ENCODE measurements at places on chromosomes 3 and 15.

GRCh38 chr15:40906991-40907802 is 12.9 kb downstream of the VPS18 start:
- DNase-seq: peak; percentile 39

GRCh38 chr15:92586383-92586942 is 69.1 kb downstream of the FAM174B start:
- no peak for DNase-seq

DNA sequence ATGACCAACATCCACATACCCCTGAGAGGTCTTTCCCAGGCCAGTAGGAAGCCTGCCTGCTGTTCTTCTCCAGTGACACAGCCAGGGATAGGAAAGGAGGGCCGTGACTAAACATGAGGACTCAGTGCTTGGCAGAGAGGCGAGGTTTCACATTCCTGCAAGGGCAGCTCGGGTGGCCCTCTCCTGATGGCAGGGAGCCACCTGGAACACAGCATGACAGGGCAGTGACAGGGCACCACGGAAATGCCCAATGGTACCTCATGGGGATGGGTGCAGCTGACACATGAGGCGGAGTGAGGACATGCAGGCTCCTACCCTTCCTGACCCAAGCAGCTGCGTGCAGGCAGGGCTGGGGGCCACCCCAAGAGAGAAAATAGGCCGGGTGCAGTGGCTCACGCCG is 7.4 kb upstream of the TGM5 start:
- DNase-seq: peak; percentile 83

GRCh38 chr15:78061963-78062427 is 15.5 kb downstream of the TBC1D2B start:
- peak; percentile 25 for DNase-seq

GRCh38 chr3:135885885-135886284 is 79.6 kb upstream of the PPP2R3A start:
- no peak for DNase-seq

DNA sequence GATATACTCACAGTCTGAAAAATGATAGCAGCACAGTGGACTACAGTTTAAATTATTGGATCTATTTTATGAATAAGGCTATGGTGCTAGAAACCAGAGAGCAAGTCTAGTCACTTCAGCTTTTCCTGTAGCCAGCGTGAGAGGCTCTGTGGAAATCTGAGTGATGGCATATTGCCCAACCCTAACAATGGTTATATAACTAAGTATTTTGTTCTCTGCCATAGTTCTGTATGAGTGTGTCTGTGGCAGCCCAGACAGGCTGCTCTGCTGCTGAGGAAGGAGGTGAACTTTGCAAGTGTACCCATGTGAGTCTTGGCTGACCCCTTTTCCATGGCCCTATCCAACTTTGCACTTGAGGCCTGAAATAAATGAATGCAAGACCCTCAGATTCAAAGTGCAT is 105.7 kb downstream of the LRTM1 start:
- DNase-seq: peak; percentile 34

- DNase-seq: peak; percentile 58
Measured at GRCh38 chr3:8882171-8882593, 81.1 kb downstream of the RAD18 start.

DNA sequence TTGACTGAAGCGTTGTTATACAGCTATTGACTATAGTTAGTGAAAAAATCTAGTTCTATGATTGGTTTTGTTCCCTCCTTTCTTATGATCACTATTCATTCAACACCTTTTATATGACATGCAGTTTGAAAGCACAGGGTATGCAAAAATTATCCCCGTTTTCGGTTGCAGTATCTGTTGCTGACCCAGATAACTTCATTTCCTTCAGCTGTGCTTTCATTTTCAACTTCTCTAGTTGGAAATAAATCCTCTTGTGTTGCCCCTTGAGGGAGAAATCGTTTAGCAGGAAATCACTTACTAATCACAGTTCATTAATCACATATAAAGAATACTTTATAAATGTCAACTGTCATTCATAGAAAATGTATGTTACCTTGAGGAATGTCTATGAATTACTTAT is 55.1 kb downstream of the MBNL1 start:
- no peak for DNase-seq

GRCh38 chr15:85331655-85332285 is 48.6 kb upstream of the AKAP13 start:
- peak; percentile 61 for DNase-seq

DNA sequence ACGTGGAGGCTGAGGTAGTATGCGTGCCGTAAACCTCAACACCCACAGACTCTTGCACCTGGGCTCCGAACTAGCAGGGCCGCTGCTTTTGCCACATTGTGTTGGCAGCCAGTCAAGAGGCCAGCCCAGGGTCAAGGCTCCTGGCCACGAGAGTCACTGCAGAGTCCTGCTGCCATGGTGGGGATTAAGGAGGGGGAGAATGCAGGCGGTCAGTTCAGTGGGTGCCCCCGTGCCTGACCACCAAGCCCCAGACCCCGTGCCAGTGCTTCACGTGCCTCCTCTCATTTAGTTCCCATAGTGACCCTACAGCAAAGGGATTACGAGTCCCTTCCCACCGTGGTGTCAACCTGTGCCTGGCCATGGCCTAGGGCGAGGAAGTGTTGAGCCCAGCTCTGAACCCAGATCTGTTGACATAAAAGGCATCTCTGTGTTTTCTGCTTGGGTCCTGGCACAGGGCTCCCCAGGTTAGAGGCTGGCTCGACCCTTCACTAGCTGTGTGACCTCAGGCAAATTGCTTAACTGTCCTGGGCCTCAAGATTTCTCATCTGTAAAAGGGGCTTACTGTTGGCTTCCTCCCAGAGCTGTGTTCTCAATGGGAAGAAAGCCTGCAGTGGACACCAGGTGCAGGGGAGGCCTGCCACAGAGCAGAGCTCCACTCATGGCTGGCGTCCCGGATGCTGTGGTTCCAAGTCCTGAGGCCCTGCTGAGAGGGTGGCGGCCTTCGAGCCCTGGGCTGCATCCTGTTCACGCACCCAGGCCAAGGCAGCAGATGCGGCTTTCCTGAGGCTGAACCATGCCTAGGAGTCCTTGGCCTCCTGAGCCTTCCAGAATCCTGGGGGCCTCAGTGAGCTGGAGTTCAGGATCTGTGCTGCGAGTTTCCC is 32.8 kb downstream of the FBLN2 start:
- no peak for DNase-seq

DNA sequence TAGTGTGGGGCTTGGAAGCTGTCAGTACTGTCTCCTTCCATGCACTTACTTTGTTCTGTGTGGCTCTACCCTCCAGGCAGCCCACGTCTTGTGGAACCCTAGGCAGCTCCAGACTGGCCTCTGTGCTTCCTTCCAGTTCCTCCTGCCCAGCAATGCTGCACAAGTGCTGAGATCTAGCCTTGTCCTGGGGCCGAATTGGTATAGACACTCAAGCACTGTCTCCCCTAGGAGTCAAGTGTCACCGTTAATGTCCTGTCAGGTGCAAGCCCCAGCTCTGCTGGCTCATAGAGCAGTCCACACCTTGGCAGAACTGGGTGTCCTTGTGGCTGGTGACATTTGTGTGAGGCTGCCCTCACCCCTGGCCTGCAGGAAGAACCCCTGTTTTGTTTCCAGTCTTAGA is 130.1 kb downstream of the EEFSEC start:
- no peak for DNase-seq

- no peak for DNase-seq
Measured at GRCh38 chr15:75599401-75599800, 20.3 kb upstream of the PTPN9 start.

DNA sequence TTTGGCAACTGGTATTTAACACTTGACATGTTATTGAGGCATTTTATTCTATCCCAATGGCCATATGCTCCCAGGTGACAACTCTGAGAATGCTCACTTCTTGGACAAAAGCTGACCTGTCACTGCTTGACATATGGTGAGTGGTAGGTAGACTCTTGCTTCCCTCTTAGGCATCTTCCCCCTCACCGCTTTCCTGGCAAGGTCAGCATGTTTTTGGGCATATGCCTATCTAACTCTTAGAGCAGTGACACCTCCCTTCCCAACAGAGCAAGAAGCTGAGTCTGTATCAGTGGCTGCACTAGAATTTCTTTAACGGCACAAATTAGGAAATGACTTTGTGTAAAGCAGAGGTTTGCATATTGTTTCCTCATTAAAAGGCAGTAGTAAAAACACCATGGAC is 300.7 kb downstream of the OXSM start:
- no peak for DNase-seq

GRCh38 chr3:56802378-56802745 is 613 bp upstream of the ARHGEF3 start:
- no peak for DNase-seq

DNA sequence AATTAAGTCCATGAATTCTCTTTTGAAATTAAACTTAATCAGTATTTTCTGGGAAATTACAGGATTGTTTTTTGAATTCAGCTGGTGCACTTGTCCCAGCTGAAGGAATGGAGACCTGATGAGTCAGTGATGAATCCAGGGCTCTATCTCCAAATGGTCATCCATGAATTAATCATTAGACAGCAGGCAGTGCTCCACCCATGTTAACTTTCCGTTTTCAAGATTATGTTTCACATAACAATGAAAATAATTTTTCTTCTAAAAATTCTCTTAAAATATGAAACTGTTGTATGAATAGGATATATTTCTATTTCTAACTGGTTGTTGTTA is 13.9 kb upstream of the PAQR9 start:
- peak; percentile 82 for DNase-seq

DNA sequence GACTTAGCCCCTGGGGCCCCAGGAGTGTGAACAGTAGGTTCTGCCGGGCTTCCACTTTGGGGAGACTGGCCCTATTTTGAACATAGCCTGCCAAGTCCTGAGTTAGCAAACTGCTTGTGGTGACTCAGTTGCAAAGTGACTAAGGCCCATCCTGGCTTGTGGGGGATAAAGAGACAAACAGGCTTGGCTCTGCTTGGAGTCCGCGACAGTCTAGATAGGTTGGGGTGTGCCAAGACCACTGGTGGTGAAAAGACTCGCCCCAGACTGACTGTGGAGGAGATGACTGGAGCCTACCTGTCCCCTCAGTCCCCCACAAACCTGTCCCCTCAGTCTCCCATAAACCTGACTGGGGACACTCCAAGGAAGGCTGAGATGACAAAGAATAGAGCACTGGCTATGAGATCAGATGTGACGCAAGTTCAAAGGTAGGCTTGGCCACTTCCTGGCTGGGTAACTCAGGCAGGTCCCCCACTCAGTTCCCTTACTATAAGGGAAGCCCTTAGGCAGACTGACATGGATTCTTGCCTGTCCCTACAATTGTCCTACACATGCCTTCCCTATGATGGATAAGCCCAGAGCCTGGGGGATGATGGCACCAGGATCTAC is 4.3 kb downstream of the DNASE1L3 start:
- DNase-seq: peak; percentile 57

DNA sequence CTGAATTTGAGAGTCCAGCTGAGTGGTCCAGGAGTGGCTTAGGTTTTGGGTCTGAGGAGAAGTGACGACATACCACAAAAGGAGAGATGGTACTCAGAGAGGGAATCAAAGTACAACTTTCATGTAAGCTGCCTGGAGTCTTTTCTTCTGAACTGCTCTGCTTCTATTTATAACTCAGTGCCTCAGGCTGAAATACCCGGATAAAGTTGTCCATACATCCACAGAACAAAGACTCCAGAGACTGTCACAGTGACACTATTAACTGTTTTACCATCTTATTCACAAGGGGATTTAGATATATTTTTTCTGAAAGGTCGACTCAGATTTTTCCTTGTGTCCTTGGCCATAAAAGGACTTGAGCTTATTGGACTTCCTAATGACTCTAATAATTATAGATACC is 264.3 kb upstream of the DNAJC19 start:
- no peak for DNase-seq

DNA sequence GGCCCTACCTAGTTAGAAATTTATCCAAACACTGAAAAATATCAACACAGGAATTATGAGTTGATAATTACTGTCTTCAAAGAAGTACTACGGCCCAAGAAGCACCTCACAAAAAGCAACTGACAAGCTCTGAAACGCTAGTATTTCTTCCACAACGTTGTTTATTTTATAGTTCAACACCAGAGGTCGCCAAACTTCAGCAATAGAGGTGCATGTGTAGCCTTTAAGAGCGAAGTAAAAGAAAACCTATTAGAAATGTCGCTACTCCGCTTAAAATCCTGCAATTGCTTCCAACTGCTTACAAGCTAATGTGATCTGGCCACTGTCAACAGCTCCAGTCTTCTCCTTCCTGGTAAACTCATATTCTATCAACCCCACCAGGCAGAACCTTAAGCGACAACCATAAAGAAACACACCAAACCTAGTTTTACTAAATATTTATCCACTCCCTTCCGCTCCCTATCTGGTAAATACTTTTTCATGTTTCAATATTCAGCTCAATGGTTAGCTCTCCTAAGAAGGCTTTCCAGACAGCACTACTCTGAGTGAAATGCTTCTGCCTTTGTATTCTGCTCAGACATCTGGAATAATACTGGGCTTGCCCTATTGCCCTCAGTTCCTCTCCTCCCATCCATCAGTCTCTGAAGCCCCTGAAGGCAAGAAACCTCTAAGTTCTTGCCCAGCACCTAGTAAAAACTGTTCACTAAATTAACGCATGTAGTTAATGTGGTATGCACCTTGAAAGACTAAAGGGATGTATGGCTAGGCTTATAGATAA is 110.2 kb downstream of the NR1I2 start:
- DNase-seq: peak; percentile 73

DNA sequence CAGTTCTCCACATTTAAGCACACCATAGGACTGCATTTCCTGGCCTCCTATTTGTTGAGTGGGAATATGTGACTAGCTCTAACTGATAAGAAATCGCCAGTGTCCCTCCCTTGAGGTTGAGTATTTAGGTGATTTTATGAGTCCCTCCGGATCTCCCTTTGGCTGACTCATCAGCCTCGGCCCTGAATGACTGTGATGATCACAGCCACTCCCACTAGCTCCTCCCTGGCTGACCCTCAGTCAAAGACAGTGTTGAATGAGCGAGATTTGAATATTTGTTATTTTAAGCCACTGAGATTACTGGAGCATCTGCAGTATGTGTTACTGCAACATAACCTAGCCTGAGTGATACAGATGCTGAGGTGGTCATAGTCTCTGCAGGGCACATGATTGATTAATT is 515.3 kb downstream of the EPHB1 start:
- peak; percentile 18 for DNase-seq

DNA sequence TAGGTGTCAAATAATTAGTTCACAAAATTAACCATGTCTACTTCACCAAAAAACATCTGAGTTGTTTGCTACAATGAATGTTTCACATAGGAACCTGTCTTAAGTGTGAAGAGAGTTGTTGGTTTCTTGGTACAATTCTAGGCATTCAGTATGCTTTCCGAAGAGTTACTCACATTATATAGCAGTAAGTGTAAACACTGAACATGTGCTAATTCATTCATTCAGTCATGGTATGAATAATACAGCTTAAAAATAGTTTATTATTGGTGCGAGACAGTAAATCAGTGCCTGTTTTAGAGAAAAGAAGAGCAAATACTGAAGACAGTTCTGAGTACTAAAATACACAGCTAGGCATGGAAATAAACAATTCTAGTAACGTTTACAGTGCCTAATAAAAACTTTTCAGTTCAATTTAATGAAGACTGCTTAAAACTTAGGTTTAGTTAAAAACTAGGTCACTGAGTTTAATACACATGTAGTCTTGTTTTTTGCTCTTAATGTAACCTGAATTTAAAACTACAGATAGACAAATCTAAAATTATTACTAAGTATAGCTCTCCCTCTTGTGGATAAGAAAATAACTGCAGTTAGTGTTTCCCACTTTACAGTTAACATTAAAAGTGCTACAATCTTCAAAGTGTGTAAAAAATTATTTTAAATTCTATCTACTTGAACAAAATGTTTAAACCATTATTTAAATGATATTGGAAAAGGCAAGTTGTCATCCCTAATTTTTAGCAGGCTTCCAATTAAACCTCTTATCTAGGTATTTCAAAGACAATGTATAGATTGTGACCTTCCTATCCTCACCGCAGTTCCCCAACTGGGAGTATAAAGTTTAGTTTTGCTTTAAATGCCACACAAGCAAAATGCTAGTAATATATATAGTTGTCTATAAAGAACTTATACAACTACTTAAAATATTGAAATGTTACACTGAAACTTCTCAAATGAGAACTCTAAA is 20.1 kb upstream of the ZCWPW2 start:
- DNase-seq: peak; percentile 29
